Upper lobe of left lung (tissue), 6 donors: ENCODE measurements at places on chromosomes 3 and 15.

DNA sequence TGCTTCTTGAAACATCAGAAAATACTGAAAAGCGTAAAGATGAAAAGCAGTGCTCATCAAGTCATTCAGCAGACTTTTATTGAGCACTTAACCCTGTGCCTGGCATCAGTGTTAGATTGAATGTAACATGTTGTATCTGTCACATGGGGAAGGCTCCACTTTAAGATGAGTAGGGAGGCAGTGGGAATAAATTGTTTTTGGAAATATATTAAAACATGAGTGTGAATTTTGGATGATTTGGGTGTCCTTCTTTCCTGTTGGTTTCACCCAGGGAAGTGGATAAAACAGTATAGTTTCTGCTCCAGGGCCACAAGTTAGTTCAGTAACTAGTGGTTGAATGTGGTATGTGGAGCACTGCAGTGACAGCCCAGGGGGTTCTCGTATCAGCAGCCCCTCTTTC, 301.4 kb upstream of the TPM1 start:
- peaks cover 12% of the 10 kb centered on the region for H3K4me1 ChIP-seq
- DNase-seq, result no peak
- H3K36me3 ChIP-seq, result no peaks in the 10 kb centered on the region
- H3K27me3 ChIP-seq, result no peaks in the 10 kb centered on the region
- no peak overlapping the region for H3K27ac ChIP-seq

DNA sequence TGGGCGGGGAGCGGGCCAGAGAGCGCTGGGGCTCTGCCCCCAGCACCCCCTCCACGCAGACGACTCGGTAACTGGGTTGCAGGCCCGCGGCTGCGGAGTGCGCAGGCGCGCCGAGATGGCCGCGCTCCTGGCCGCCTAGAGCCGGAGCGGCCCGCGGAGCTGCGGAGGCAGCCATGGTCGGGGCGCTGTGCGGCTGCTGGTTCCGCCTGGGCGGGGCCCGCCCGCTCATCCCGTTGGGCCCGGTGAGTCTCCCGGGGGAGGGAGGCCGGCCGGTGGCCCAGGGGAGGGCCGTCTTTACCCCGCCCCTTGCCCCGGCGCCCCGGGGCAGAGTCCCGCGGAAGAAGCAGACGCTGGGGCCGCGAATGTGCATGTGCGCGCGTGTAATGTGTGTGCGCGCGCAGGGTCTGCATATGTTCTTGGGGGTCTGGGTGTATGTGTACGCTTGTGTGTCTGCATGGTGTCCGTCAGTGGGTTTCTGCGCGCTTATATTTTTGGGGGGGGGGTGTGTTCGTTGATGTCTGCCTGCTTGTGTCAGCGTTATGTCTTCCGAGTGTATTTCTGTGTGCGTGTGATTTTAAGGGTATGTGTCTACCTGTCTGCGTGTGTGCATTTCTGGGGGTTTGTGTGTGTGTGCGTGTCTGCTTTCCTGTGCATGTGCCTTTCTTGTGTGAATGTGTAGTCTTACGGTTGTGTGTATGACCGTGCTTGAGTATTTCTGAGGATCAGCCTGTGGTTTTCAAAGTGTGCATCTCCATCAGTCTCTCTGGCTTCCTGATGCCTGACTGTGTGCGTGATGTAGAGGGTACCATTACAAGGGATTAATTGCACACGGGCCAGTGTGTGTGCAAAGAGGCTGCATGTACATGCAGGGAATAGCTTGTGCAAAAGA, at the start of gene ABHD14A:
TSS of gene ABHD14A (plus strand) at position 102 of the 889 bp plus-strand sequence. CDS start at position 174, 72 bp downstream.
- DNase-seq, result peak; percentile 84
- H3K27me3 ChIP-seq, result no peaks in the 10 kb centered on the region
- H3K36me3 ChIP-seq, result no peaks in the 10 kb centered on the region
- H3K27ac ChIP-seq, result peak within 1 kb of the TSS; percentile 95
- H3K4me1 ChIP-seq, result peaks cover 32% of the 10 kb centered on the region

- H3K4me3 ChIP-seq, result no peak overlapping the region
- no peaks in the 10 kb centered on the region for H3K27me3 ChIP-seq
- H3K27ac ChIP-seq, result no peak overlapping the region
- H3K36me3 ChIP-seq, result no peaks in the 10 kb centered on the region
- no peak for DNase-seq
- no peaks in the 10 kb centered on the region for H3K4me1 ChIP-seq
Measured at GRCh38 chr3:73569246-73569760, 55.4 kb downstream of the PDZRN3 start.

- no peaks in the 10 kb centered on the region for H3K36me3 ChIP-seq
- no peaks in the 10 kb centered on the region for H3K27me3 ChIP-seq
- H3K4me3 ChIP-seq, result no peak overlapping the region
Measured at GRCh38 chr15:25565470-25566264, 126.8 kb upstream of the UBE3A start.

GRCh38 chr15:46636206-46636605, 1001.4 kb downstream of the SQOR start:
- H3K27ac ChIP-seq, result no peak overlapping the region
- no peak overlapping the region for H3K4me3 ChIP-seq
- no peaks in the 10 kb centered on the region for H3K4me1 ChIP-seq
- H3K27me3 ChIP-seq, result no peaks in the 10 kb centered on the region

DNA sequence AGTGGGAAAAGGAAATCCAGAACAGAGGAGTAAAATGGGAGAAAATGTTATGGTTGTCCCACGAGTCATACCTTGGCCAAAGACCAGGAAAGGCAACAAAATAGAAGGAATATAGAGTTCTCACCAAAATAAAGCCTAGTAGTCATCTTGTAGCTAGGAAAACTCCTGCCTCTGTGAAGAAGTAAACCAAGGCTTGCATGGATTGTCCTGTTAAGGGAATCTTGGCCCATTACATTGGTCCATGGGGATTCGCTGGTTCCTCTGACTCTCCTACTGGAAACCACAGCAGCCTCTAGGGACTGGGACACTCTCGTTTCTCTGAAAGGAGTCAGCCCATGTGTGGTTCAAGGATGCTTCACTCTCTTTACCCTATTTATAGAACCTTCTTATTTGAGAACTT, 62.9 kb upstream of the FNDC3B start:
- no peaks in the 10 kb centered on the region for H3K36me3 ChIP-seq
- no peak overlapping the region for H3K4me3 ChIP-seq
- peaks cover 7% of the 10 kb centered on the region for H3K4me1 ChIP-seq
- DNase-seq, result no peak
- H3K27me3 ChIP-seq, result no peaks in the 10 kb centered on the region

DNA sequence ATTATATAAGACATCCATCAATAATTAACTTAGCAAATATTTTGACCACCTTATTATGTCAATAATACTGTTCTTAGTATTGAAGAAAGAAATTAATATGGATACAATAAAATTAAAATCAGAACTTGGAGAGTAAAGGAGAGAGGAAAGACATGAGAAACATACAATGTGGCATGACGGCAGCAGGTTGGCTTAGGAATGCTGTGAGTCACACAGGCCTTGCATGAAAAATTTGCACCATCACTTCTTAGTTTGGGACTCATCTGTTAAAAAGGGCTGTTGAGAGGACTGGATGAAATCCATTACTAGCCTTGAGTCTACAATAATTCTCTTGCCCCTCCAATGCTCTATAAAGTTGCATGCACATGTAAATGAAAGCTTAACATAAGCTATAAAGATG, 880.8 kb downstream of the ROBO1 start:
- no peaks in the 10 kb centered on the region for H3K4me1 ChIP-seq
- no peaks in the 10 kb centered on the region for H3K36me3 ChIP-seq
- no peak for DNase-seq
- no peak overlapping the region for H3K4me3 ChIP-seq
- H3K27ac ChIP-seq, result no peak overlapping the region
- H3K27me3 ChIP-seq, result no peaks in the 10 kb centered on the region

DNA sequence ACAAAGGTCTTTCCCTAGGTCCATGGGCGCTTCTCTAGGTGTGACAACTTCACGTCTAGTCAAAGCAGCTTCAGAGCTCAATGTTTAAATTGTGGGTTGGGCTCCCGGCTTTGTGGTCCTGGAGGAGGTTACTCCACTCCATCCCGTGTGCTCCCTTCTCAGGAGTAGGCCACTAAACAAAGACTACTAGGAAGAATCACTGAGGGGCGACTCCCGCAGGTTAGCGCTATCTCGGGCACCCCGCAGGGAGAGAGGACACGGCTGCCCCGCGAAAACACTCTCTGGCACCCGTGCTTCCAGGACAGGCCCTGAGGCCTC, 500 bp downstream of the PARP6 start:
- peaks cover 13% of the 10 kb centered on the region for H3K36me3 ChIP-seq
- peaks cover 17% of the 10 kb centered on the region for H3K4me1 ChIP-seq
- peak overlapping the region; percentile 86 for H3K27ac ChIP-seq
- peak overlapping the region; percentile 68 for H3K4me3 ChIP-seq

GRCh38 chr15:69590932-69591524, 138.4 kb downstream of the RPLP1 start:
- peaks cover 35% of the 10 kb centered on the region for H3K4me1 ChIP-seq
- H3K27me3 ChIP-seq, result no peaks in the 10 kb centered on the region
- no peak overlapping the region for H3K27ac ChIP-seq
- H3K4me3 ChIP-seq, result no peak overlapping the region
- H3K36me3 ChIP-seq, result no peaks in the 10 kb centered on the region

- DNase-seq, result no peak
- no peaks in the 10 kb centered on the region for H3K27me3 ChIP-seq
- no peak overlapping the region for H3K27ac ChIP-seq
- no peak overlapping the region for H3K4me3 ChIP-seq
- H3K4me1 ChIP-seq, result peaks cover 17% of the 10 kb centered on the region
Measured at GRCh38 chr15:28105224-28105791, 6.2 kb upstream of the OCA2 start.

- no peak overlapping the region for H3K27ac ChIP-seq
- peaks cover 21% of the 10 kb centered on the region for H3K4me1 ChIP-seq
- no peaks in the 10 kb centered on the region for H3K36me3 ChIP-seq
Measured at GRCh38 chr3:58352626-58353025, 19.9 kb downstream of the PXK start.

GRCh38 chr15:88918738-88919137, 5.6 kb upstream of the MFGE8 start:
- H3K27me3 ChIP-seq, result no peaks in the 10 kb centered on the region
- DNase-seq, result peak; percentile 84
- H3K27ac ChIP-seq, result peak overlapping the region; percentile 33
- no peak overlapping the region for H3K4me3 ChIP-seq
- no peaks in the 10 kb centered on the region for H3K36me3 ChIP-seq

- no peaks in the 10 kb centered on the region for H3K27me3 ChIP-seq
- no peaks in the 10 kb centered on the region for H3K36me3 ChIP-seq
- H3K4me3 ChIP-seq, result peak overlapping the region; percentile 86
- peak overlapping the region; percentile 99 for H3K27ac ChIP-seq
Measured at GRCh38 chr3:33438284-33438668, 1.9 kb downstream of the UBP1 start.

DNA sequence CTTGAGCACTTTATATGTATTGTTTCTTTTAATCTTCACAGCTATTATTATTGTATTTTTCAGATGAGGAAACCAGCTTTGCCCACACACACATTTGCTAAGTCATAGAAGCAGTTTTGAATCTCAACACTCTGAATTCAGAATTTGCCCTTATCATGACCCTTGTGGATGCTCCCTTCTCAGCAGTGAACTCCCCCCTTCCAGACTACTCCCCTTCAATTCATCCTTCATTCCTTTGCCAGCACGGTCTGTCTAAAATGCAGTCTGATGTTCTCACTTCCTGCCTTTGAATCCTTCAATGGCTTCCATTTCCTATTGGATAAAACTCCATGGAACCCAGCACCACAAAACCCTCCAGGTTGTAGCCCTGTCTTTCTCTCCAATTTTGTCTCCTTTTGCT, 52.5 kb upstream of the TSC22D2 start:
- H3K4me1 ChIP-seq, result no peaks in the 10 kb centered on the region
- H3K4me3 ChIP-seq, result no peak overlapping the region
- no peaks in the 10 kb centered on the region for H3K36me3 ChIP-seq
- H3K27me3 ChIP-seq, result no peaks in the 10 kb centered on the region

- H3K27me3 ChIP-seq, result no peaks in the 10 kb centered on the region
- no peak overlapping the region for H3K4me3 ChIP-seq
- no peaks in the 10 kb centered on the region for H3K36me3 ChIP-seq
- no peak for DNase-seq
- no peaks in the 10 kb centered on the region for H3K4me1 ChIP-seq
Measured at GRCh38 chr3:101124125-101124524, 130.9 kb upstream of the ABI3BP start.

- no peaks in the 10 kb centered on the region for H3K4me1 ChIP-seq
- no peak for DNase-seq
- H3K36me3 ChIP-seq, result no peaks in the 10 kb centered on the region
- H3K4me3 ChIP-seq, result no peak overlapping the region
- H3K27ac ChIP-seq, result no peak overlapping the region
Measured at GRCh38 chr3:170641510-170642236, 55.8 kb upstream of the SLC7A14 start.

DNA sequence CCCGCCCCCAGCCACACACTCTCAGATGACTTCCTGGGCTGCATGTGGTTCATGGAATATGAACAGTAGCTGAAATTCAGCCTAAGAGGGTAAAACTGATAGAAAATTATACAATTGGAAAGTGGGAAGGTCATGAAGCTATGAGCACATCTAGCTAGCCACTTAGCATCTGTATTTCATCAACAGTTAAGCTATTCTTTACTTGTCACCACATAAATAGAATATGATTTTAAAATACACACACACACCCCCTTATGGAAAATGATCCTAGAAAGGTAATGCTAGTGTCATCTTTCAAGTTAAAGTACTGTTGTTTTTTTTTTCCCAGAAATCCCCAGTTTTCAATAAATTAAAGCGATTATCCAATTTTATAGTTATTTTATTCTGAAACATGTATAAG, 3.6 kb downstream of the MAP4 start:
- no peak overlapping the region for H3K27ac ChIP-seq
- no peak for DNase-seq
- H3K4me1 ChIP-seq, result peaks cover 29% of the 10 kb centered on the region
- no peaks in the 10 kb centered on the region for H3K27me3 ChIP-seq
- no peaks in the 10 kb centered on the region for H3K36me3 ChIP-seq
- no peak overlapping the region for H3K4me3 ChIP-seq

DNA sequence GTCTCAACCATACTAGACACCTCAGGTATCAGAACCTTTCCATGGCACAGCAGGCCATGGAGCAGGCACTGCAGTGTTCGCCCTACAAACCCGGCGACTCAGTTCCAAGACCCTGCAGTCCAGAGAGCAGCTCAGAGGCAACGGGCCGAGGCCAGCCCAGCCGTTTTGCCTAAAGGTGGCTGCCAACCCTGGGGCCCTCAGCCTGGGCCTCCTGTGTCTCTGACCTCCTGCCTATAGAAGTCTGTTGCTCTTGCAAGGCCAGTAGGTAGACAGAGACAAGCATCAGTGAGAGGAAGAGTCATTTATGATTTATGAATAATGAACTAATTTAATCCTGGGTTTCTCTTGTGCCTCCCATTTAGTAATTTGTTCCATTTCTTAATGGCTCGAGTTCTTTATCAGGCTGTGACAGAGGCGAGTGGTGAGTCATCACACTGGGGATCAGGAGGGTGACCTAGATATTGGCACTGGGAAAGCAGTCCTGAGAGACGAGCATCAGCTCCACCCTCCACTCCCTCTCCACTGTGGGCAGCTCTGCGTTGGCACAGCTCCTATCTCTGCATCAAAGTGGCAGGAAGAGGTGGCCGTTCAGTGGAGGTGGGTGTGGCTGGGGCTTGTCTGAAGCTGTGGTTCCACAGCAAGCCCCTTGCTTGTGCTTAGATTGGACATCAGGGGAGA, 79.8 kb downstream of the ABHD5 start:
- peaks cover 41% of the 10 kb centered on the region for H3K4me1 ChIP-seq
- H3K36me3 ChIP-seq, result no peaks in the 10 kb centered on the region
- H3K4me3 ChIP-seq, result no peak overlapping the region
- no peaks in the 10 kb centered on the region for H3K27me3 ChIP-seq
- DNase-seq, result peak; percentile 64
